ENCODE measurements at places on chromosomes 12 and 14.

DNA sequence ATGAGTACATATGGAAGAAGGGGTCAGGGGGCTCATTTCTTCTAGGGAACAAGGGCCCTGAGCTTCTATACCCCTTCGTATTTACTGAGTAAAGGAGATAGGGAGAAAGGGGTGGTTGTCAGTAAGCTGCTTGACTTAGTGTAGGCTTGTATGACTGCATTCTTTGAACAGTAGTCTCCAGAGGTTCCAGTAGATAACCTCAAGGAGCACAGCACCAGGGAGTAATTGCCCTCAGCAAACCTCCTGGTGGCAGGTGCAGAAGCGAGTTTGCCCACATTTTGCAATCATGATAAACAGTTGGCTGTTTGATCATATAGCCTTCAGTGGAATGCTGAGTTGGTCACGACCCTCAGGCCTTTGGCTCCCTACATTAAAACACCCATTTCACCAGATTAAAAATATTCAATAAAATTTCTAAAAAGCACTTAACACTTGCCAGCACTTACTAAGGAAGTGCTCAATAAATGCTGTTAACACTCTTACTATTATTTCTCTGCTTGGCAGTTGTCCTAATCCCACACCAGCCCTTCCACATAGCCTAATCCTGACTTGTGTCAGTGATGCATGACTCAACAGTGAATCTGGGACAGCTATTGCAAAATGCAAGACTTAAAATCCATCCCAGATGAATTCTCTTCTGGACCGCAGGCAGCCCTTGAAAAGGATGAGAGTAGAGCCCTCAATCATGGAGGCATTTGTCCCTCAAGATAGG is 3.7 kb upstream of the DHRS4L2 start:
- no peak for DNase-seq

DNA sequence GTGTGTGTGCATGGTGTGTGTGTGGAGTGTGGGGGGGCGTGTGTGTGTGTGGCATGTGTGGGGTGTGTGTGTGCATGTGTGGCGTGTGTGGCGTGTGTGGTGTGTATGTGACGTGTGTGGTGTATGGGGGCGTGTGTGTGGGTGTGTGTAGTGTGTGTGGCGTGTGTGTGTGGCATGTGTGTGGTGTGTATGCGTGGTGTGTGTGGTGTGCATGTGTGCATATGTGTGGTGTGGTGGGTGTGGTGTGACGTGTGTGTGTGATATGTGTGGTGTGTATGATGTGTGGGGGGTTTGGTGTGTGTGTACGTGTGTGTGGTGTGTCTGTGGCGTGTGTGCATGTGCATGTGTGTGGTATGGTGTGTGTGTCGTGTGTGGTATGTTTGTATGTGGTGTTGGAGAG is 24.1 kb upstream of the CMKLR1 start:
- DNase-seq = no peak

GRCh38 chr14:40347675-40348074 is 915.4 kb upstream of the FBXO33 start:
- no peak for DNase-seq

DNA sequence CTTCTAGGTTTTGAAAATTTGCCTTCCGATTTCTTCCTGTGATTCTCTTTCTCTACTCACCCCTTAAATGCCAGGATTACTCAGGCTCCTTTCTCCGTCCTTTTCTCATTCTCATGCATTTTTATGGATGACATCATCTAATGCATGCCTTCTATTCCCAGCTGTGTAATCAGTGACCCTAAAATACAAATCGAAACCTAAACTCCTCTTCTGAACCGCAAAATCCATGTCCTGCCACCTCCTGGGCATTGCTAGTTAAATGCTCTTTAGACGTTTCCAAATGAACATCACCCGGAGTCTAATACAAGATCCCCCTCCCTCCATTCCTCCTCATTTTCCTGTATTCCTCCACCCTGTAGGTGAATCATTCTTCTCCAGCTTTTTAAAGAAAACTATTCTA is 1703.1 kb upstream of the FLRT2 start:
- DNase-seq = no peak

GRCh38 chr12:70120970-70121369 is 122.3 kb upstream of the CNOT2 start:
- no peak for DNase-seq

- no peak for DNase-seq
These were observed 12.9 kb upstream of the SLC38A2 start for GRCh38 chr12:46385438-46385837.

GRCh38 chr12:46433829-46434228 is 61.3 kb upstream of the SLC38A2 start:
- DNase-seq = no peak

GRCh38 chr14:57816568-57817284 is 49.2 kb downstream of the SLC35F4 start:
- DNase-seq = no peak

DNA sequence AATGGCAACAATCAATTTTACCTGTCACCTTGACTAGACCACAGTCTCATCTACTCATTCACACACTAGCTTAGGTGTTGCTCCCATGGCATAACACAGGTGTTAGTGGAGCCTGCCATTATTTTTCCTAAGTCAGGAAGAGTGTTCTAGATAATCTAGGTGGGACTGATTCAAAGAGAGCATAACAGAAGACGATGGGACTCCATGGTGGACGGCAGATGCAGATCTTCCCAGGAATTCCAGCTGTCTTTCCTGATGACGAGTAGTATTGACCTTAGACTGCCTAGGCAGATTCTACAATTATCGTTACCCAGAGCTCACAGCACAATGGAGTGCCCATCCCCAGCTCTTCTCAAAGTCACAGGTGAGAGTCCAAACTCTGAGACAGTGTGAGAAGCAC is 589.0 kb downstream of the TMEM121 start:
- DNase-seq = no peak

GRCh38 chr14:26389646-26390508 is 208.0 kb downstream of the NOVA1 start:
- no peak for DNase-seq

DNA sequence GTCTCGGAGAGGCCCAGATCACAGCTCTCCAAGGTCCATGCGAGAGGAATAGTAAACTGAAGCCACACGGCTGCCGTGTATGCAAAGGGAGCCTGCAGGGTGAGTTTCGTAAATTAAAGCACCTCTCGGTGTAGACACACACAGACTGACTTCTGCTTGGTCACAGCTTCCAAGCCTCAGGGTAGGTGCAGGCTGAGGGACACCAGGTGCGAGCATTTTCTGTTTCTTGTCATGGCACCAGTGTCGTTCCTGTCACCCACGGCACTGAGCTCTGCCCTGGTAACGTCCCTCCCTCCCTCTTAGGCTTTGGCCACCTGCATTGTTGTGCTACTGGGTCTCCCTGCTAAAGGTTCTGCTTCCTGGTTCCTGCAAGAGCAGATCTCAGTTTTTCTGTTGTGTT is 76.2 kb upstream of the DYNC1H1 start:
- DNase-seq = no peak

GRCh38 chr14:91934554-91935285 is 12.8 kb downstream of the FBLN5 start:
- no peak for DNase-seq

GRCh38 chr12:19801941-19802340 is 362.6 kb downstream of the AEBP2 start:
- DNase-seq = no peak

GRCh38 chr14:65928995-65929394 is 516.5 kb downstream of the FUT8 start:
- DNase-seq = no peak

DNA sequence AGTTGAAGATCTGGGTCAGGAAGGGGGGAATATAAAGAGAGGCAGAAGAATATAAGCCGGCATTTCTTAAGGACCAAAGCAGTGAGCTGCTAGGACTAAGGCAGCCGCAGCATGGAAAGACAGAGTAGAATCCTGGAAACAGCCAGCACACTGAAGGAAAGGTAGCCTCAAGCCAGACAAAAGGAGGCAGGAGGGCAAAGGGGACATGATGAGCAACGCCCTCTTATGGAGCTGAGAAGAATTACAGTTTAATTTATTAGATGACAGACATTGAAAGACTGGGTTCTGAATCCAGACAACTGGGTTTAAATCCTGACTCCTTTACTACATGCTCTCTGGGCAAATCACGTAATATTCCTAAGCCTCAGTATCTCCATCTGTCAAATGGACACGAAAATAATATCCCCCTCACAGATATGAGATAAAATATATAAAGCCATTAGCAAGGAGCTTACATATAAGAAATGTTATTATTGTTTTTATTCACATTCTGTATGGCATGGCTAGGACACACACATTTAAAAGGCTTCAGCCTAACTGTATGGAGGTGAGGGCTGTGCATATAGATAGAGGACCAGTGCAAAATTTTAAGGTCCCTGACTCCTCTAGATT is 8.1 kb upstream of the PCED1B start:
- DNase-seq = no peak

- DNase-seq = no peak
These were observed 5.5 kb downstream of the ANKRD52 start for GRCh38 chr12:56252649-56253048.

DNA sequence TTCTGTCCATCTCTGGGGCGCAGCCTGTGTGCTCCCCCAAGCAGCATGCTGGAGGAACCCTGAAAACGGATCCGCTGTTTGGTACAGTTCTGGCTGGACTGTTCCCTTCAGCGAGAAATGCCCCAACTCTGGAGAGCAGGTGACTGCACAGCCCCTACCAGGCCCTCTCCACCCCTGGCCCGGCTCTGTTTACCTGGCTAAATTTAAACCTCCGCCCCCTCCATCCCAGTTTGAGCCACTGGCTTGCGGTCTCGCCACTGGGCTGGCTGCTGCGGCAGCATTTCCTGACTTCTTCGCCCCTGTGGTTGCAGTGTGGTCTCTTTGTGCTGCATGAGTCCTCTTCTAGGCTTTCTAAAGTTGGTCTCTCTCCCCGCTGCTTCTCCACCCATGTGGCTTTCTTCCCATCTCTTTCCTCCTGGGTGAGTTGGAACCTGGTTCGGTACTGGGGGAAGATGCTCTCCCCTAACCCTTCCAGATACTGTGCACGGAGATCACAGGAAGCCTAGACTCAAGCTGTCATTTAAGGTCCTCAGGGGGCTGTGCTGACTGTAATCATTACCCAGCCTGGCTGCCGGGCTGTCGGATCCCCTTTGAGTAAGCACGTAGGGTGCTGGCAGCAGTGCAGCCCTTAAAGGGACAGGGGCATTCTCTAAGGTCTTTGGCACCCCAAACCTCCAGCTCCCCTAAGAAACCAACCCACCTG is 60.6 kb downstream of the FBXL14 start:
- DNase-seq = no peak
